ENCODE measurements at places on chromosomes 7 and 10.

DNA sequence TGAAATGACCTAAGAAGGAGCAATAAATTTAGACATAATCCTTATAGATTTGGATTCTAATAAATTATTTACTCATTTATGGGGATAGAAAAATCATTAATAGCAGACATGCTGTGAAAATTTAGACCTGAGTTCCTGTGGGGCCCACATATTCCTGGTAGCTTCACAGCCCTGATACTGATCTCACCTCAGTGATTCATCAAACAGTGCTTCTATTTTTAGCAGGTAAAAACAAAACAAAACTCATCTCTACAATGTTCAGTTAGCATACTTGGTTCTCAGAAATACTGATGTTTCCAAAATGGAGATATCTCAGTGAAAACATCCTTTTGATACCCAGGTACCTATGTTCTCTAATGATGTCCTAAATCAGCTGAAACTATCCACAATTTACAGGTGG, 841.1 kb upstream of the SORCS1 start:
- no peak for DNase-seq

DNA sequence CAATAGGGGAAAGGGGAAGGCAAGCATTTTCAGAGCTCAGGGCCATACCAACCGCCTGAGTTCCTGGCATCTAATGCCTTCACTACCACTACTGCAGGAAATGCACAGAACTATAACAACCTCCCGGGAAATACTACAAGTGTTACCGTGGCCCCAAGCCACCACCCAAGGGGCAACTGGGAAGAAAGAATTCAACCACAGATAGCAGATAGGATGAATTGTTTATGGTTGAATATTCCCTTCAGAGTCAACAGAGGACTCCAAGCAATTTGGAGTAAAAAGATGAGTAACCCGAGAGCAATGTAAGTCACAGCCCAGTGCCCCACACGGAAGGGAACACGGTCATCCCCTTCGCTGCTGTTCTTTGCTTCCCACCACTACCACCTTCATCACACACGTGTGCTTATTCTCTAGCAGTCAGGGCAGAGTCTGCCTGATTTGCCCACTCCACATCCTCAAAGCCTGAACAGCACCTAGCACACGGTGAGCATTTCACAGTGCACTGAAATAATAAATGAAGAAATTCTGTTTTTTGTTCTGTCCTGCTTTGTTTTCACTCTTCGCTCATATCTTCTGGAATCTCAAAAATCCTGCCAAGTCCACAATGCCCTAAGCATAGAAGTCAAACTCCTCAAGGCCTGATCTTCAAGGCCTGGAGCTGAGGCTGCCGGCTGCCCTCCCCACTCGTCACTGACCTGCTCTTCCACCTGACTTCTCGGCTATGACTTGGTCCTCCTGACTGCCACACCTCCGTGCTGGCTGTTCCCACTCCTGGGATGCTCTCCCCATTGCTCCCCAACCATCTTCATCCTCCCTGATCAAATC, 221.1 kb downstream of the KCNMA1 start:
- no peak for DNase-seq

DNA sequence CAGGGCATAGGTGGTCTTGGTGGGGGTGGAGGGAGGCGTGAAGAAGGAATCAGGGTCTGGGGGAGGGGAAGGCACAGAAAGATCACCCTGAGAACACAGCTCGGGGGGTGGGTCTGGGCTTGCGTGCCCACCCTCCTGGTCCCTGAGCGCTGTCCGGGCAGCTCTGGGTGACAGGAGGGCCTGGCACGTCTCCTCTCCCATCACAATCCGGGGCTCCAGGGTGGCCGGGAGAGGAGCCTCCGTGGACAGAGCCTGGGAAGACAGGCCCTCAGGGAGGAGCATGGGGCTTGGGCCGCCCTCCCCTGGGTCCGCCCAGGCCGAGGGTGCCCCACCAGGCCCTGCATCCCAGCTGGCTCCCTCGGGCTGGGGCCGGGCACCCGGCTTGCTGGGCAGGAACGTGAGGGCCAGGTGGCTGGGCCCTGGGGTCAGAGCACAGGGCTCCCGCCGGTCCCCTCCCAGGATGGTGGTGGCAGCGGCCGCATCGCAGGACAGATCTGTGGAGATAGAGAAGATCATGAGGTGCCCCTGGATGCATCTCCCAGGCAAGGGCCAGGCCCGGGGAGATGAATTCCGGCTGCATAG, 3.1 kb downstream of the NACAD start:
- DNase-seq, result no peak

GRCh38 chr7:108189733-108190388, 59.7 kb upstream of the LAMB4 start:
- no peak for DNase-seq

DNA sequence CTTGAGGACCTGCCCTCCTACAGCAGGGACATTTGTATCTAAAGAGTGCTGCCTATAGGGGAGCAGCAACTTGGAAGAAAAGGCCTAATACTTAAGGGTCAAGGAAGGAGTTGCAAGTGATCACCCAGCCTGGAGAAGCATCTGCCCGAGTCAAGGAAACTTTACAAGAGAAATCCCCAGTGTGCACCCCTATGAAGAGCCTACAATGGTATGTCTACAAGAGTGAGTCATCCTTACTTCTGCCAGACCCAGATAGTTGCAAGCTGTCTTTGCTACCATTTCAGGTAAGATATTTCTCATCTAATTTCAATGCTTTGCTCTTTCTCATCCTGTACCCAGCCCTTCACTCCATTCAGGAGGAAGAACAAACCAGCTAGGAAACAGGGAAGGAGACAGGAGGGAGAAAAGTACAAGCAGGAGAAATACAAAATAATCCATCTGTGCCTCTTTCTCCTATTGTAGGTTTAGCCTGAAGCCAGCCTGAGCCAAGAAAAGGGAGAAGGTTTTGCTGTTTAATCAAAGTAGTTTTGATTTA, 34.4 kb upstream of the AGR3 start:
- DNase-seq, result peak; percentile 10

GRCh38 chr7:13262929-13263530, 575.6 kb downstream of the ARL4A start:
- peak; percentile 49 for DNase-seq

DNA sequence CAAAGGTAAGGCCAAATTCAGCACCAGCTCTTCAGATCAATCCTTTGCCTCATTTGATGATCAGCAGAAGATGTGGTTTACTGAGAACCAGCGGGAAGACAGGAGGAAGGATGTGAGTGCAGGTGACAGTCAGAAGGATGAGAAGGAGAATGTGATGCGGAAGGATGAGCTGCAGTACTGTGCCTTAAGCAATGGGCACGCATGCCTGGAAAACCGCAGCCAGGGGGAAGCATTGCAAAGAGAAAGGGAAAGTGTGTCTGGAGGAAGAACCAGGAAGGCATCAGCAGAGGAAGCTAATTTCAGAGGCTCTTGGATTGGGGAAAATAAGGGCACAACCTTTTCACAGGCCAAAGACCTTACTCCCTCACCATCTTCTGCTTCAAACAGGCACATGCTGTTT, 25.7 kb downstream of the C10orf71 start:
- DNase-seq, result no peak

- no peak for DNase-seq
Observed at GRCh38 chr10:24929056-24929544, 23.3 kb downstream of the PRTFDC1 start.

DNA sequence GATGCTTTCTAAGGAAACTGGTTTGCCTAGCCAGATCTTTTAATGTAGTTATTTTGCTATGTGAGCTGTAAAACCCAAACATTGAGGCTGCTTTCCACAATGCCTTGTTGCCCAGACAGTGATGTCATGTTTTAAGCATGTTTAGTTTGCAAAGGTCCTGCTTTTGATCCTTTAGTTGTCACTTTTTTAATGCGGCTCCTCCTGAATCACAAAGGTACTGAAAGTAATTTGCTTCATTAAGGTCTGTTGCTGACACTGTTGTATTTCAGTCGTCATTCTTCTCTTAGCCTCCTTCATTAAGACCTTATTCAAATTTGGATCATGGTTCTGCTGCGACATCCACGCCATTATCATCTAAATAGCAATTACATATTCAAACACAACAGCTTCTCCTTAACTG, 10.6 kb downstream of the RPA3 start:
- DNase-seq, result no peak

GRCh38 chr7:144830024-144830785, 5.6 kb downstream of the TPK1 start:
- DNase-seq, result peak; percentile 6

DNA sequence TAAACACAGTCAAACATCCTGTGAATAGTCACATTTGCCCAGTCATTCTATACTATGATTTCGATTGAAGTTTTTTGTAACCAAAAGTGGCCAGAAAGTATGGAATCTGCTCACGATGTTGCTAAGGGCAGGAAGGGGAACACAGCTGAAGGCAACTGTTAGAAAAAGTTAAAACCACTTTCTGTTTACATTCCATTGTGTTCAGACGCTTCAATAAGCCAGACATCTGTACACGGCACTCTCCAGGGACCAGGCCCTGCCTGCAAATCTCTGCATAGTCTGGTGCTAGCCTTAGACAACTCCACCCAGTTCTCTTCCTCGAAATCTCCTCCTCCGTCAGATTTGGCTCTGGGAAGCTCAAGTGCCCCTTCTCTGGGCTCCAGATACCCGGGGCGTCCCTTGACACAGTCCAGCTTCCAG, 17.1 kb upstream of the TMEM120A start:
- DNase-seq, result no peak

GRCh38 chr10:104750291-104750690, 109.2 kb downstream of the SORCS3 start:
- DNase-seq, result no peak
